ENCODE measurements at places on chromosomes 13 and 19.

DNA sequence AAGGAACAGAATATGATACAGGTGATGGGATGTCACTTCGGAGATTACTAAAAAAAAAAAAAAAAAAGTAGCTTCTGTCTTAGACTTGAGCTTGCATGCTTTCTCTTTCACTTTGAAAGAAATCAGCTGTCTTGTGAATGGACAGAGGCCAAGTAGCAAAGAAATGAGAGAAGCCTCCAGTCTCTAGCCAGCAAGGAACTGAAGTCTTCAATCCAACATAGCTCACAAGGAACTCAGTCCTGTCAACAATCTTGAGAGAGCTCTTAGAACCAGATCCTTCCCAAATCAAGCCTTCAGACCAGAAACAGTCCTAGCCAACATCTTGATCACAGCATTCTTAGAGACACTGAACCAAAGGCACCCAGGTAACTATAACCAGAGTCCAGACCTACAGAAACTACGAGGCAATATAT is 7.7 kb downstream of the N4BP2L2 start:
- DNase-seq, result no peak

GRCh38 chr13:30305456-30305970 is 1.8 kb downstream of the KATNAL1 start:
- no peak for DNase-seq

DNA sequence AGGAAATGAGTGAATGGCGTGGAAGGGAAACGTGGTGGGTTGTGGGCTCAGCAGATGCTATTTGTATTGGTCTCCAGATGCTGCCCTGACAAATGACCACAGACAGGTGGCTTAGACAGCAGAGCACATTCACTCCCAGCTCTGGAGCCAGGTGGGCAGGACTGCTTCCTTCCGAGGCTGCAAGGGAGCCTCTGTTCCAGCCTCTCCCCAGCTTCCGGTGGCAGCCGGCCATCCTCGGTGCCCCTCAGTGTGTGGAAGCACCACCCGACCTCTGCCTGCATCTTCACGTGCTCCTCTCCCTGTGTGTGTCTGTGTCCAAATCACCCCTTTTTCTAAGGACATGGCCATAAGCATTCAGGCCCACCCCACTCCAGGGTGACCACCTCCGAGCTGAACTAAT is 105.1 kb downstream of the SOX1 start:
- DNase-seq, result no peak

DNA sequence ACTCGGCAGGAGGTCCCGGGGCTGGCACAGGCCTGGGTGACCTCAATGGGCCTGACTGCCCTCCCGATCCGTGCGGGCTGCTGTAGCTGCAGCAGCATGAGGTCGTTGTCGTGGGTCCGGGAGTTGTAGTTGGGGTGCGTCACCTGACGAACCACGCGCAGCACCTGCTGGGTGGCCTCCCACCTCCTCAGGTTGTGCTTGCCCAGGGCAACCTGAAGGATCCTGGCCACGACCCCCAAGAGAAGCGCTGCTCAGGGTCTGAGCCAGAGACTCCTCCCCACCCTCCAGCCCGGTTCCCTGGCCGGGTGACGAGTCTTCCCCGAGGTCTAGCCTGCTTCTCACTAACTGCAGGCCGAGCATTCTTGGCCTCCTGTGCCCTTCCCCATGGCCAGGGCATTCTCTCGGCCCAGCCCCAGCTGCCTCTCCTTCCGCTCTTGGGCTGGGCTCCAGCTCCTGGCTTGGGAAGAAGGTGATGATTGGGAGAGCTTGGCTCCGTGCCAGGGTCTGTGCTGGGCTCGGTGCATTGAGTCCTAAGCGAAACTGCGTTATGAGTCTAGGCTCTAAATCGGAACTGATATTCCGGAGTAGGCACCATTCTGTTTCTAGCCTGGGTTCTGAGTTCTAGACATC is 3.1 kb downstream of the KLK14 start:
- DNase-seq, result no peak

DNA sequence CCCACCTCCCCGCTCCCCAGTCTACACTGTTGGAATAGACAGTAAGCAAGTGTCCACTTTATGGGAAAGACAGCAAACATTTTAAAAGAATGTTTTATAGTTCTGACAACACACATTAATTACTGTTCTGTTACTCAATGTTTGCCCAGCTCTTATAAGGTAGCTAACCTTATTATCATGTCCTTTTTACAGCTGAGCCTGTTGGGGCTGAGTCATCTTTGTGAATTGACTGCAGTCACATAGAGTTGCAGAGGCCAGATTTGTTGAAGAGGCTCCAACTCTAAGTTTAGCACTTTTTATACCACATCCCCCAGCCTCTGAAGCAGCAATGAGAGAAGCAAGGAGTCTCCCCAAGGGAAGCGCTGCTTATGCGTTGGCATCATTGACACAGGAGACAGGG is 76.2 kb downstream of the C13orf42 start:
- no peak for DNase-seq

- DNase-seq, result peak; percentile 88
Measured at GRCh38 chr19:5961969-5962945, 15.7 kb downstream of the RANBP3 start.

DNA sequence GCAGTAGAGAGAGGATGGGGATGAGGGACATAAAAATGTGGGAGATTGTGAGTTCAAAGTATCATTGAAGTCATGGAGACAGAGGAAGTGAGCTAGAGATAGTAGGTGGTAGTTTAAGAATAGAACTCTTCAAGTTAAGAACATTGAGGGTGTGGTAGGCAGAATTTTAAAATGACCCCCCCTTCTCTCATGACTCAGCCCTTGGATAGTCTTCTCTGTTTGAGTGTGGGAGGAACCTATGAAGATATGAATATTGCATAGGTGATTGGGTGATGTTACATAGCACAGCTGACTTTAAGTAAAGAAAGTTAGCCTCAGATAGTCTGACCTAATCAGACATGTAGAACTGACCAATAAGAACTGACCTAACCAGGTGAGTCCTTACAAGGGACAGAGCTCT is 418.6 kb downstream of the FOXO1 start:
- no peak for DNase-seq

GRCh38 chr19:2171349-2172145 is 7.8 kb downstream of the DOT1L start:
- DNase-seq, result peak; percentile 60

- DNase-seq, result no peak
Measured at GRCh38 chr13:65912516-65912915, 1317.6 kb downstream of the PCDH9 start.

- no peak for DNase-seq
Measured at GRCh38 chr19:4278419-4279266, at the start of gene SHD. SHD (plus strand) TSS chr19:4279266; CDS start chr19:4280064, 798 bp downstream.

DNA sequence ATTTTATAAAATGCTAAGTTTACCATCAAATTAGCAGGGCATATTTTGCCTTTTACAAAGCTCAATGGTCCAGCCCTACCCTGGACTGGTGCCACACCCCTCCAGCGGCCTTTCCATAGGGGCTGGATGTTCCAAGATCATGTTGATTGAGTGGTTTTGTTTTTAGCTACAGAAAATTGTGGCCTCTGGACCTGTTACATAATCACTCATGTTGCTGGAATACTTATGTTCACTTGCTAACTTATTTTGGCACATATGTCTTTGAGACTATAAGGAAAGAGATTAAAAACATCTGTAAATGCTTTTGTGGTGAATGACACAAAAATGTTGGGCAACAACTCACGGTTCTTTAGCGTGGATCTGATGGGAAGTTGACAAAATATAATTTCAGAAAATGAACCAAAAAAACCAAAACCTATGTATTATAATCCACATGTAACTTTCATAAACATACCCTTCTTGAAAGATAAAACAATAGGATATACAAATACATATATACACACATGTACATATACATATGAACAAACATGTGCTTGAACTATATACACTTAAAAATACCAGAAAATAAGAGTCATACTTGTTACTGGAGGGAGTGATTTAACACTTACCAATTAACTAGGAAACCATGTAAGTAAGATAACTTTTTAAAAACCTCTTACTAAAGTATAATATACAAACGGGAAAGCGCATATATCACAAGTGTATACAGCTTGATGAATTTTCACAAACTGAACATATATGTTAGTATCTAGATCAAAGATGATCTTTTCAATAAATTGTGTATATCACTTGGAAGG is 46.6 kb upstream of the SLC15A1 start:
- DNase-seq, result no peak

DNA sequence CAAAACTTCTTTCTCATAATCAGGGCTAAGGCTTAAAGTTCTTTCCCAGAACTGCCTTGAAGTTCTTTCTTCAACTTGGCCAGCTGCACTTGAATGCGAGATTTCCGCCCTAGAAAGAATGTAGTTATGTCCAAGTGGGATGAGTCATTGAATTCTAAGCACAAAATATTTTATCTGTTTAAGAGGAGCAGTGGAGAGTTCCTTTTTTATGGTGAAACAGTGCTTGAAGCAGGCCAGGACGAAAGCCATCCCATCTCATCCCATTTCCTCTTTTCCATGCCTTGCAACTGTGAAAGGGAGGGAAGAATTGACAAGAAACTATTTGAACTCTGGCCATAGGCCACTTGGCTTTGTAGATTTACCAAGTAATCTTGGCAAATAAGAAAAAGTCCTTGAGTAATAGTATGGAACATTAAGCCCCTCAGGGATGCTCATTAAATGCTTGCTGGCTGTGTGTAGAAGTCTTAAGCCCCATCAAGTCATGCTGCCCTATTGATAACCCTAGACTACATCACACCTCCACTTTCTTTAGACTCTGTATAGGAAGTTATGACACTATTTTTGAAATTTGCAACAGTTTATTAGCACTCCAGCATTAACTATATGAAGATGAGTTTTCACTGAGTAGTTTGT is 174.5 kb downstream of the KCTD12 start:
- DNase-seq, result no peak

GRCh38 chr19:15285896-15286591 is 46.3 kb downstream of the BRD4 start:
- no peak for DNase-seq
